Activated CD4-positive, alpha-beta T cell treated with anti-CD3 and anti-CD28 coated beads for 1 hour (primary cell): ENCODE measurements at places on chromosomes 16 and 17.

DNA sequence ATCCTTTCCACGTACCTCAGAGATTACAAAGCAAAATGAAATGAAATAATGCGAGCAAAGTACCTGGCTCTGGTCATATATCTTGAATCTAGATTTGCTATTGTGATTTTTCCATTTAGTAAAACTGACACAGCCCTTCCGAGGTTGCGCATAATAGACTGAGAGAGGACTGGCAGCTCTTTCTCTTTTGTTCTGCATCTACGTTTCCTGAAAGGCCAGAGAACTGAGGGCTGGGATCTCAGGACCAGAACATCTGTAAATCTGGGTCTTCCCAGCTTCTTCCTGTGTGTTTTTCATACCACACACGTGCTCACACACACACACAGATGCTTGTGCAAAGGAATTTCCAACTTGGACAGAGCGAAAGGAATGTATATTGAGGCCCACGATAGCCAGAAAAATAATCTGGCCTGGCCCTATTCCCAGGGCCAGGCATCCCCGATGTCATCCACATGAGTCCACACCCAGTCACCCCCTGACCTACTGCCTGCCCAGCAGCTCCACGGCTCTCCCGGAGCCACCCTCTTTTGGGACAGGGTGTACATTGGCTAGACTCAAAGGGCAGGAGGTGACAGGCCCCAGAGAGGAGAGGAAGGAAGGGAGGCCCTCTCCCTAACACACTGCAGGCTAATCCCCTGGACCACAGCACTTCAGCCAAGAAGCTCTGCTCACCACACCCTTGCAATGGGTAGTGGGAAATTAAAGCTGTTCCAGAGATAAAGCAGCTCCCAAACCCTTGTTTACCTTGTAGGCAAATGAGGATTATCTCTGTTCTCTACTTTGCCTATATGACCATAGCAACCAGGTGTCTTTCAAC is 41.8 kb downstream of the NOL11 start:
- DNase-seq: no peak

- no peak for DNase-seq
These were observed 13.4 kb downstream of the GAA start for GRCh38 chr17:80114758-80115157.

- DNase-seq: no peak
These were observed 17.5 kb downstream of the CACNG3 start for GRCh38 chr16:24273508-24274182.

- no peak for DNase-seq
These were observed 144.8 kb upstream of the RPH3AL start for GRCh38 chr17:497241-498034.

- no peak for DNase-seq
These were observed 65.2 kb downstream of the TNFRSF13B start for GRCh38 chr17:16906680-16907079.

DNA sequence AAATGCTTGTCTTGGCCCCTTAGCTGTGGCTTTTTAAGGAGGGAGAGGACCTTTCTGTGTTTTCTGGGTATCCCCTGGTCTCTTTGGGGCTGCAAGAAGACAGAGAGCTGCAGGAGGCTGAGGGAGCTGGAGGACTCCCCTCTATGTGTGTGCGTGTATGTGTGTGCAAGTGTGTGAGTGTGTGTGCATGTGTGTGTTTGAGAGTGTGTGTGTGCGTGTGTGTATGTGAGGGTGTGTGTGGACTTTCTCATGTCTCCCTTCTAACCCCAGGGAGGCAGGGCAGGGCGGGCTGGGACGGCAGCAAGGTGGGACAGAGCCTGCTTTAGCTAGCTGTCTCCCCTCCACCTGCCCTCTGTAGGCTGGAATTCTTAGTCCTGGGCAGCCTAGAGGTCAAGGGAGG is 1.9 kb downstream of the PRSS54 start:
- DNase-seq: no peak

DNA sequence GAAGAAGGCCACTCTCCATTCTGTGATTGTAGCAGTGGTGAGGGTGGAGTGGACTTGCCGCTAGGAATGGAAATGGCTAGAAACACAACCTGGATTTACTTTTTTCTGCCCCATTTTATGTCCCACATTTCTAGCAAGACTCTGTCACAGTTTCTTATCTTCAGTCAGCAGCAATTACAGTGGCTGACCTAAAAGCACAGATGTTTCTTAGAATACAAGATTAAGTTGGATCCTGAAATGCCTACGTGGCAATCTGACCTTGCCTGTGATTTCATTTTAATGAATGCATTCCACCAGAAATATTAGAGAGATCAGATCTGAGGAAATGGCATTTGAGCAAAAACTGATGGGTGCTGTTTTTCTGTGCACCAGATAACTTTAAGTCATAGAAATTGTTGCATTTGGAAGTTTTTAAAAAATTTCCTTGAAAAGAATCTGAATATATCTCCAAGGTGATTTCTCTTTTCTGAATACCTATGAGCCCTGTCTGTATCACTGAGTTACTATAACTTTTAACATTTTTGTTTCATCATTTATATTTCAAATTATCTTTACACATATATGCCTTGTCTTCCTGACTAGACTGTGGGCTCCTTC is 5.4 kb downstream of the HEATR3 start:
- DNase-seq: no peak

GRCh38 chr16:24367186-24367710 is 111.1 kb downstream of the CACNG3 start:
- no peak for DNase-seq

GRCh38 chr17:1498869-1499268 is 6.4 kb upstream of the MYO1C start:
- no peak for DNase-seq

DNA sequence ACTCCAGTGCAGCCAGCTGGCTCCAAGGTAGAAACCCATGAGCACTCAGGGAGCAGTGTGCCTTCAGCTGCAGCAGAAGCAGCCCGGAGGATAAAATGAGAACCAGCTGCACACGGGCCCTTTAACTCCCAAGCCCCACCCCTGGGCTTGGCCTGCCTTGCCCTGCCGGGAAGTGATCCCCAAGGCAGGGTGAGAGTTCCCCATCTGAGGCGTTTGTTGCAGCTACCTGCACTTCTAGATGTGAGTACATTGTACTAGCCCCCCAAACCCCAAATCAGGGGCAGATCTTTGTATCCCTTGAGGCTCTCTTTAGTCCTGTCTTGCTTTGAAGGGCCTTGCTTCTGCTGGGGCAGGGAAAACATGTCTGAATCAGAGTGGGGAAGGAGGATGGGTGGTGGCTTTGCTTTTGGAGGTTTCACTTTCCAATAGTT is at the start of gene MVP:
Gene MVP, plus strand, starts transcription at position 192 of the 431 bp plus-strand sequence. CDS start 10,088 bp downstream, outside the sequence.
- peak; percentile 36 for DNase-seq

- no peak for DNase-seq
These were observed 139.5 kb upstream of the PMFBP1 start for GRCh38 chr16:72311426-72311825.

DNA sequence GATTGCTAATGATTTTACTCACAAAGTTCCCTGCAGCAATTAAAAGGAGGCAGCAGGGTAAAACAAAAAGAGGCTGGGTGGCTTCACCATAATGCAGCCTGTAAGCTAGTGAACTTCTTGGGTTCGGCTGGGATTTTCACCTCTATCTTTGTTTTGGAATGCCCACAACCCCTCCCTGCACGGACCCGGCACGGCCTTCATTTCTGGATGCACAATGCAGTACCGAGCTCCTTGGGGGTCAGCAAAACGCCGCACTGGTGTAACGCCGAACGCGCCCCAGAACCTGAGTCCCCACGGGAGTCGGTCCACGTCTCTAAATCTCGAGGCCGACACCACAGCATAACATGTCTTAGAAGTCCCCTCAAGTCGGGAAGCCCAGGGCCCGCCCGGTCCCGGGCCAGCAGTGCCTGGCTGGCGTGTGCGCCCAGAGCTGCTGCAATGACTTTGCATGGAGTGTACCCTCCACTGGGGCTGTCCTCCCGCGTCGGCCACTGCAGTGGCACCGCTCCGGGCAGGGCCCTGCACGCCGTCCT is 759 bp downstream of the UBE2O start:
- DNase-seq: no peak

DNA sequence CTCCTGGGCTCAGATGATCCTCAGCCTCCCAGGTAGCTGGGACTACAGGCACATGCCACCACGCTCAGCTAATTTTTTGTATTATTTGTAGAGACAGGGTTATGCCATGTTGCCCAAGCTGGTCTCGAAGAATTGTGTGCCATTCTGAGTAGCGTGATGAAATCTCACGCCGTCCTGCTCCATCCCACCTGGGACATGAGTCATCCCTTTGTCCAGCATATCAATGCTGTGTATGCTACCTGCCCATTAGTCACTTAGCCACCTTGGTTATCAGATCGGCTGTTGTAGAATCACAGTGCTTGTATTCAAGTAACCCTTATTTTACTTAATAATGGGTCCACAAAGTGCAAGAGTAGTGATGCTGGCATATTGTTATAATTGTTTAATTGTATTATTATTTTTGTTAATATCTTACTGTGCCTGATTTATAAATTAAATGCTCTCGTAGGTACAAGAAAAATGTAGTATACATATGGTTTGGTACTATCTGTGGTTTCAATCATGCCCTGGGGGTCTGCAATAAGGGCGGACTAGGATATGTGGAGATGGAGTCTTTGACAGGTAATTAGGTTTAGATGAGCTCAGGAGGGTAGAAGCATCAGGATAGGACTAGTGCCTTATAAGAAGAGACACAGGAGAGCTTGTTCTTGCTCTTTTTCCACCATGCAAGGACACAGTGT is 26.6 kb upstream of the SLC13A2 start:
- DNase-seq: no peak

GRCh38 chr16:11805556-11805955 is 8.5 kb upstream of the ZC3H7A start:
- no peak for DNase-seq

- no peak for DNase-seq
These were observed 86.5 kb upstream of the PLCG2 start for GRCh38 chr16:81692571-81692970.

DNA sequence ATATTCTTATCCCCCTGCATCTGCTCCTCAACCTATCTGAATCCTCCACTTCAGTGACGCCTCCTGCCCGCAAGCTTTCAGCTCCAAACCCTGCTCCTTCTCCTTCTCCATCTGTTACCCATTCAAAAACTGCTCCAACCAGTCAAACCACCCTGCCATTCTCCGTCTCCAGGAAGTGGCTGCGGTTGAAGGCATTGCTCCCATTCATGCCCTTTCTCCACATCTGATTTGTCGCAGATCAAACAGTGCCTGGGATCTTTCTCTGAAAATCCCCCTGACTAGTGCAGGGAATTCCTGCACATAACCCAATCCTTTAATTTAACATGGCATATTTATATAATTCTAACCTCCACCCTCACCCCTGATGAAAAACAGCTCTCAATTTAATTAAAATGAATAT is 56.3 kb downstream of the SLFN5 start:
- no peak for DNase-seq

DNA sequence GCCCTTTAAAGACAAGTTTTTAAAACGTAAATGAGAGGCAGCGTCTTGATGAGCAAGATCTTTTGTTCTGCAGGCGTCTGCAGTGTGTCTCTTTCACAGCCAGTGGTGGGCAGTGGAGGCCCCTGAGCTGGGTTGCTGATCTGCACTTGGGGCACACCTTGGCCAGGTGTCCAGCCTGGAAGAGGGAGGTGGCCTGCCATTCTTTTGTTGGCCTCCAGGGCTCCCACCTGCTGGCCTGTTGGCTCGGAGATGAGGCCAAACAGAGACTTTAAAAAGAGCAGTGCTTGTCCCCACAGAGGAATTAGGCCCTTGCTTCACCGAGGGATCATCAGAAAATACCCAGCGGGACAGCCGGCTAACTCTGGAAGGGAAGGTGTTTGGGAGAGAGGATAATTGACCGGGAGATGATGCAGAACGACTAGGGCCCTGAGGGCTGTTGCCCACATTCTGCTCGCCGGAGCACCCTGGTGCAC is 145.9 kb upstream of the PLCG2 start:
- DNase-seq: peak; percentile 12

DNA sequence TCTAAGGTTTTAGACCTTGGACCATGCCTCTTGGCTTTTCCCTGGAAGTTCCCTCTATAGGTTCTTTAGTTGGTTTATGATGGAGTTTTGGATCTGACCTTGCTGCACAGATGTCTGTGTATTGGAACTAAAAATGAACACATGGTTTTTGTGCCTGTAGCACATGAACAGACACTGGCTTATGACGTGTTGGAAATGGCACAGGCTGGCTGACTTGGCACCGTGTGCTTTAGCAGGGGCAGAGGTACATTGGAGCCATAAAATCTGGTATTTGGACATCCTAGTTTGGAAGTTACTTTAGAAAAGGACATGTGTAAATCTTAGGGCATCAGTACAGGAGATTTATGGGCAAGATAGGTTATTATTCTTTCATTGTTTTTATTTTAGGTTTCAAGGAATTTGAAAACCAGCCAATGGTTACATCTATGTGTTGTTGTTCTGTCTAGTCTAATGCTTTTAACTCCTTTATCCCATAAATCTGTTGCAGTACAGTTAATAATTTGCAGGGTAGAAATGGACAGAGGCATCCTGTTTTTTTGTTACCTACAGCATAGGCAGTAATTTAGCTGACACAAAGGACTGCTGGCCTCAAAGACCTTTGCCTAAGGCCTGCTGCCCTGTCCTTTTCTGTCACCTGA is 6.0 kb downstream of the SOCS7 start:
- DNase-seq: no peak

GRCh38 chr16:15961060-15961511 is 11.7 kb downstream of the ABCC1 start:
- peak; percentile 52 for DNase-seq

DNA sequence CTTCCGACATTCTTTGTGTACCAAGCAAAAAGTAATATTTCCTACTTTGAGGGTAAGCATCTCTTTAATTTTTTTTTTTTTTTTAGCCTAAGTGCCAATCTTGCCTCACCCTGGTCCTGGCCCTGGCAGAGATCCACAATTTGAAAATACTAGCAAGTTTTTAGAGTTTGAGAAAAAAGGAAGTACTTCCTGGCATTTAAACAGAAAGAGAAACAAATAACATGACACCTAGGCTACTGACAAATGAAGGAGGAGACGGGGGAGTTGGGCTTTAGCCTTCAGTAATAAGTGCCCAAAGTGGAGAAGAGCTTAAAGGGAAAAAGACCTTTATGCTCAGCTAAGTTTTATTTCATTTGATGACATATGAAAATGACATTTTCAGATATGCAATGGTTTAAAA is 92.8 kb downstream of the HS3ST3A1 start:
- no peak for DNase-seq
